H1 (cell line): ENCODE measurements at places on chromosomes 3 and 15. TPM values are rescaled to one million over a fixed set of nuclear protein-coding genes. Genes with fewer than 3 reads are reported as not detected.

- no peak for DNase-seq
- H3K27me3 ChIP-seq, result no peaks in the 10 kb centered on the region
- H3K36me3 ChIP-seq, result no peaks in the 10 kb centered on the region
These were observed 44.8 kb downstream of the LHFPL4 start for GRCh38 chr3:9508781-9509180.

DNA sequence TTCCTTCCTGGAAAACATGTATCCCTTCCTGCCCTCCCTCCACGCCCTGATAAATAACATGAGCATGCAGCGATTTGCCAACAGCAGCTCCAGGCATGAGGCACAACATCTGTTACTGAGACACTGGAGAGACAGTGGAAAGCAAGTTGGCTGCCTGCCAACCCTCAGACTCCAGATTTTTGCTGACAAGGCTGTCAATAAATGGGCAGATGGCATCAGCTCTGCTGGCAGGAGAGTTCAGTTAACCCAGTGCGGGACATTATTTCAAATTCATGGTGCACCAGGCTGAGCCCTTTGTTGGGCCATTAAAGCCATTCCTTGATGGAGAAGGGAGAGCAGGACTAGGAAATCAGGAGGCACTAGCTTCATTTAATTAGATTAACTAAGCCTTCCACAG lies 293.3 kb downstream of the MEX3B start:
- no peak overlapping the region for H3K4me3 ChIP-seq
- H3K4me1 ChIP-seq, result peaks cover 18% of the 10 kb centered on the region
- H3K27ac ChIP-seq, result no peak overlapping the region
- DNase-seq, result peak; percentile 41
- no peaks in the 10 kb centered on the region for H3K36me3 ChIP-seq

GRCh38 chr3:14235912-14236295 lies 57.3 kb downstream of the LSM3 start:
- no peaks in the 10 kb centered on the region for H3K36me3 ChIP-seq
- no peaks in the 10 kb centered on the region for H3K4me1 ChIP-seq
- no peak overlapping the region for H3K4me3 ChIP-seq
- no peak for DNase-seq
- no peaks in the 10 kb centered on the region for H3K27me3 ChIP-seq

- no peaks in the 10 kb centered on the region for H3K36me3 ChIP-seq
- H3K4me3 ChIP-seq, result no peak overlapping the region
- no peak for DNase-seq
- H3K27me3 ChIP-seq, result no peaks in the 10 kb centered on the region
- no peak overlapping the region for H3K27ac ChIP-seq
These were observed 189.1 kb upstream of the ALCAM start for GRCh38 chr3:105177576-105177975.

GRCh38 chr3:105518806-105519418 lies 152.2 kb downstream of the ALCAM start:
- no peaks in the 10 kb centered on the region for H3K27me3 ChIP-seq
- no peak for DNase-seq
- H3K4me3 ChIP-seq, result no peak overlapping the region
- H3K27ac ChIP-seq, result no peak overlapping the region
- peaks cover 5% of the 10 kb centered on the region; the same call in 1 of the 2 replicates for H3K4me1 ChIP-seq

IL16 gene
- 0.09 and 0.46 TPM in 2 replicates for total RNA-seq
